ENCODE measurements at places on chromosomes 1 and 21.
A peak's percentile ranks its signal among the peaks of the same experiment; 100 is the strongest.

DNA sequence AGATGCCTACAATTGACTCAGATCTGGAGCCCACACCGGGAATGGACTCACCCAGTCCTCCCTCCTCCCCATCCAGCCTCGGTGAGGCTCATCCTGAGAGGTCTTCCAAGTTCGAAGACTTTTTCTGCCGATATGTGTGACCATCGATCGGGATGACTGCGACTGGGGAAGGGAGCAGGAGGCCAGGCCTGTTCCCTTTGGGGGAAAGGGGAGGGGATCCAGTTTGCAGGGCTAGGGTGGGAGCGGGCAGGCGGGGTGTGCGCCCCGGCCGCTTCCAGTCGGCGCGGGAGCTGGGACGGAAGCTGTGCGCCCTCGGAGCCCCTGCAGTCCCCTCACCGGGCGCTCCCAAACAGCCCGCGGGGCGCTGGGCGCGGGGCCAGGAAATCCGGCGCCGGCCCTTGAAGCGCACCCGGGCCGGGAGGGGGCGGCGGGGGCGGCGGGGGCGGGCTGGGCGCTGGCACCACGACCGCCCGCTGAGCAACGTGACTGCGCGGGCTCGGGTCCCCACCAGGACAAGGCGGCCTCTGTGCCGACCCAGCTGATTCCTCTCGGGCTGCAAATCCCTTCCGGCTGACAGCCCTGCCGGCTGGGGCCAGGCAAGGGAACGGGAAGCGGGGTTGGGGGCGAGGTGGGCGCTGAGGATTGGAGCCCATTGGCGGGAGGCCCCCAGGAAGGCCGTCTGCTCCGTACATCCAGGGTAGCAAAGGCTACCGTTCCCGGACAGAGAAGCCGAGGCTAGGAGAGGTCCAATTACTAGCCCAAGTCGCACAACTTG, 103.9 kb downstream of the EBNA1BP2 start:
- no peak for DNase-seq

- DNase-seq: no peak
Measured at GRCh38 chr1:207872621-207873020, 38.3 kb downstream of the CD34 start.

DNA sequence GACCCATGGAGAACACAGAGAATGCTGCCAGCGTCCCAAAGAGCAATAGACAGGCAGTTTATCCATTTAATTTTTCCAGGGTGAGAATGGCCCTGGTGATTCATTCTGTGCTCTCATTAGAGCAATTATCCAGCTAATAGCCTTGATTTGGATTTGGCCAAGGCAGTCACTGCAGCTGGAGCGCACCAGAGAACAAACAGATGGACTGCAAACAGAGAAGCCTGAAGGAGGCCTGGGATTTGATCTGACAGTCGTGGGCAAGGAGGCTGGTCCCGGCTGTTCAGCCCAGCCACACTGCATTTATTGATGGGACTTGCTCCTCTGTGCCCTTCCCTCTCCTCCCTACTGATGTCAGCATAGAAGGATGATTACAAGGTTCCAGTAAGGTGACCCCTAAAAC, 353.9 kb upstream of the C1orf174 start:
- no peak for DNase-seq

- no peak for DNase-seq
Measured at GRCh38 chr21:29136033-29136432, 5.6 kb downstream of the MAP3K7CL start.

DNA sequence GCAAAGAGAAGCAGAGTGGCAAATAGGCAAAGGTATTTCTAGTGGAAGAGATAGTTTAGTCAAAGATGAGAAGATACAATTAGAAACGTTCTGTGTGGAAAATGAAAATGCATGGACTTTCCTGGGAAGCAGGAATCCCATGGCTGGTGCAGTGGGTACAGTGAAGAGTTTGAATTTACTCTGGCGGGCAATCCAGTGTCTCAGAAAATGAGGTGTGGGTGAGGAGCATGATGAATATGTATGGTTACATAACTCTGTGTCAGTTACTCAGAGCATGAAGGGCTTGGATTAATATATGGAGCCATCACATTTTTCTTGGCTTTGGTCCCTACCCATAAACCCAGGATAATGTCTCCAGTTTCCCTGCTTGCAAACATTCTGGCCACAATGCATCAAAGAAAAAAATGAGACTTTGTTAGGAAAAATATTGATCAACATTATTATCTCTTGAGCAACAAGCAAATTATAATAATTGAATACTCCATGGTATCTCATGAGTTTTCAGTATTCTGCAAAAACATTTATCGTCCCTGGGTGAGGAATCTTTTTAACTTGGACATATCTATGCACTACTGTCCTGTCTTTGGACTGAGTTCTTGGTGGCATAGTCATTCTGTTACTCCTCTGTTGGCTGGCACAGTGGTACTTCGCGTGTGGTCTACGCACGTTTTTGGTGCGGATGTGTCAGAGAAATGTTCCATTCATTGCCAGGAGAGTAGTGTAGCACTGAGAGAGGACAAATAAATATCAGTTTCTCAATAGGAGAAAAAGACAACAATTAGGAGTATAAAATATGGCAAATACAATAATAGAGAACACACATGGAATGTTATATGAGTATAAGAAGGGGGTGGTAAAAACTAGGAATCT, 173.7 kb upstream of the C1orf105 start:
- DNase-seq: no peak

DNA sequence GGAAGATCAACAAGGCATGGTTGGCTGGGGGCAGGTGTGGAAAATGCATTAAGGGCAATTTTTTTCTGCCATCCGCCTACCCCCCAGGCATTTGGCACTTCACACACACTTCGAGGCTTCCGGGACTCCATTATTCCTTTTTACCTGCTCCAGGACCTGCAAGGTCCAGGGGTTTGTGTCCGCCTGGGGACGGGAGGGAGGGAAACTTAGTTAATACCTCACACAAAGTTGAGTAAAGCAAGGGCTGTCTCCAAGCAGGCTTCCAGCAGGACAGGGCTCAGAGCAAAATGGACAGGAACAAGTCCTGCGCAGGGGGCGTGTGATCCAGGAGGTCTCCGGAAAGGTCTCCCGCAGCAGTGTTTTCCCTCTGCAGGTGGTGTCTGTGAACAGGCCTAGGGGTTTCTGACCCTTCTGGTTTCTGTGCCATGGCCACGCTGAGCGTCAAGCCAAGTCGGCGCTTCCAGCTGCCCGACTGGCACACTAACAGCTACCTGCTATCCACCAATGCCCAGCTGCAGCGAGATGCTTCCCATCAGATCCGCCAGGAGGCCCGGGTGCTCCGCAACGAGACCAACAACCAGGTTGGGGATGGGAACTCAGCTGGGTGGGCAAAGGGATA, 712 bp downstream of the TEKT2 start:
- no peak for DNase-seq

GRCh38 chr1:111471012-111471411, 2.8 kb upstream of the C1orf162 start:
- no peak for DNase-seq

GRCh38 chr1:172325531-172325930, 95.0 kb upstream of the C1orf105 start:
- no peak for DNase-seq

- no peak for DNase-seq
Measured at GRCh38 chr21:45889256-45889655, 92.3 kb upstream of the COL6A1 start.

- no peak for DNase-seq
Measured at GRCh38 chr1:27469334-27469733, 20.6 kb downstream of the WASF2 start.

DNA sequence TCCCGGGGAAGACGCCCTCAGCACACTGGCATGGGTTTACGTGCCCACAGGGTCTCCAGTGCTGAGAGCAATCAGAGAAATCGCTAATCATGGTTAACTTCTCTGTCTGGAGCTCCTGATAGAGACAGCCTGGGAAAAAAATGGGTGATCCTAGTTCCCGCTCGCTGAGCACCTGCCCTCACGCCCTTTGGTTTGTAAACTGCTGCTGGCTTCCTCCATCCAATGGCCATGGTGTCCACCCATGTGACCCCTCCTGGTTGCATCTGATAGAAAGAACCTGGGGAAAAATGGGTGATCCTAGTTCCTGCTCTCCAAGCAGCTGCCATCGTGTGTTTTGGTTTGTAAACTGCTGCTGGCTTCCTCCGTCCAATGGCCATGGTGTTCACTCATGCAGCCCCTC, 402.2 kb downstream of the PRDM2 start:
- no peak for DNase-seq

DNA sequence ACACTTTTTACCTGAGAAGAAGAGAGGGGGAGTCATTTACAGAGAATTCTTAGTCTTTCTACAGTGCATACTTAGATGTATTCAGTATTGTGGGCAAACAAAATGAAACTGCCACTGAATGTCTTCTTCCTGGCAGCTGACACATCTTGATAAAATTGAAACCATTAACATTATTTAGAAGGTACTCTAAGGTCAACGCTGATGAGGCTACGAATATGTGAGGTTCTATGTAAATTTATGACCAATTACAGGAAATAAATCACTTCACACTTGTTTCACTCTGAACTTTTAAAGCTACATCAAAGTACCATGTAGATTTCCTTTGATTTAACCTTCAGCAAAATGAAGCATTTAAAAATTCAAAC, 51.3 kb upstream of the GFI1 start:
- no peak for DNase-seq

- peak; percentile 14 for DNase-seq
Measured at GRCh38 chr1:177311111-177311510, 140.4 kb downstream of the BRINP2 start.

DNA sequence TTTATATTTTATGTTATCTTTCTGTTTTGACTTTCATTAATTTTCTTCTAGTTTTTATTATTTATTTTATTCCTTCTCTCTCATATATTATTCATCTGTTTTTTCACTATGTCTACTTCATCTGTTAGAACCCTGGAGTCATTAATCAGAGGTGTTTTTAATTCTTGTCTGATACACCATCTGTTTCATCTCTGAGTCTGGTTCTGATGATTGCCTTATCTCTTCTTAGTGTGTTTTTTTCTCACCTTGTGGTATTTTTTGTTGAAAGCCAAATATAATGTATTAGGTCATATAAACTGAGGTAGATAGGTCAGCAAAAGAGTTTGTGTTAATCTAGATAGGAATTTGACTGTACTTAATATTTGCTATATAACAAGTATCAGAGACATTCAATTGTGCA, 1005.7 kb upstream of the NCAM2 start:
- DNase-seq: no peak

DNA sequence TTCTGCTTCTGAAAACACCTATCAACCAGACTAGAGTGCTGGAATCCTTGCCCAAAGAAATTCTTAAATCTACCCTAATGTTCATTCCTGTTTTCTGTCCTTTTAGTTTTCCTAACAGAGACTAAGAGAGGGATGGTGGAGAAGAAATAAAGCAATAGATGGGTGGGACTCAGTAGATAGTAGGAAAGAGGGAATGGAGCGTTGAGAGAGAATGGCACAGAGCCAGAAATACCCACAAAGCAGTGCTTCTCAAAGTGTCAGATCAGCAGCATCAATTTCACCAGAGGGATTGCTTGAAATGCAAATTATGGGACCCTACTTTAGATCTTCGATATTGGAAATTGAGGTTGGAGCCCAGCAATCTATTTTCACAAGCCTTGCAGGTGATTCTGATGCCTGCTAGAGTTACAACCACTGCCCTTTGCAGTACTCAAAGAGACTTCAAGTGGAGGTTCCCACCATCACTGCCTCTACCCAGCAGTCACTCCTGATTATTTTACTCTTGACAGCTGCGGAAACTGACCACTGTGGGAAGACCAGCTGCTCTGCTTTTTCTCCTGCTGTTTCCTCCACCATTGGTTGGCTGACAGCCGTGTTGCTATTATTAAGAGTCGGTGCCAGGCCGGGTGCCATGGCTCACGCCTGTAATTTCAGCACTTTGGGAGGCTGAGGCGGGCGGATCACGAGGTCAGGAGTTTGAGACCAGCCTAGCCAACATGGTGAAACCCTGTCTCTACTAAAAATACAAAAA, 11.4 kb upstream of the PRPF3 start:
- no peak for DNase-seq

GRCh38 chr1:94894630-94895029, 32.3 kb downstream of the CNN3 start:
- DNase-seq: no peak

- no peak for DNase-seq
Measured at GRCh38 chr1:41919764-41920397, 1.2 kb upstream of the HIVEP3 start.

DNA sequence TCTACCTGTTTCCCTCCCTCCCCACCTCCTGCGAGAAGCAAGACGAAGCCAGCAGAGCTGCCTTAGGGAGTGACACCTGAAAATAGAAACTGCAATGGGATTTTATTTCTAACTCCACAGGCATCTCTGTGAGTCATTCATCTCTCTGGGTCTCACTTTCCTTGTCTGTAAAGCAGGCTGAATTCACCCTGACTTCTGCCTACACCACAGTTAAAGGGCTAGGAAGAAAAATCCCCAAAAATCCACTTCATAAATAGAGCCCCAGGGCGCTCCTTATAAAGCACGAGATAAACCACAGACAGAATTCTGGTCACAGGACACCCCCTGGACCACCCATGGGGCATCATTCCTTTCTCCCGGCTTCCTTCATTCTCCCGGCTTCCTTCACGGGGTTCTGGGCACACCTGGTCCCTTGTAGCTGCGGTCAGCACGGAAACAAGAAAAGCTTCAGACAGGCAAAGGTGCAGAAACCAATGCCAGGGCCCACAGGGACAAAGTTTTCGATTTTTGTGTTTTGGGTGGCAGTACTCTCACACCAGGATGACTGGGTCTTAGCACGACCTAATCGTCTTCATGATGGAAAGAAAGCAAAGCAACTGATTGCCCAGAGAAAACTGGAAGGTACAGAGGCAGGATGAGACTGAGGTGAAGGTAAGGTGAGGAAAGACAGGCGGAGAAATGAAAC, 2.8 kb upstream of the H6PD start:
- no peak for DNase-seq

DNA sequence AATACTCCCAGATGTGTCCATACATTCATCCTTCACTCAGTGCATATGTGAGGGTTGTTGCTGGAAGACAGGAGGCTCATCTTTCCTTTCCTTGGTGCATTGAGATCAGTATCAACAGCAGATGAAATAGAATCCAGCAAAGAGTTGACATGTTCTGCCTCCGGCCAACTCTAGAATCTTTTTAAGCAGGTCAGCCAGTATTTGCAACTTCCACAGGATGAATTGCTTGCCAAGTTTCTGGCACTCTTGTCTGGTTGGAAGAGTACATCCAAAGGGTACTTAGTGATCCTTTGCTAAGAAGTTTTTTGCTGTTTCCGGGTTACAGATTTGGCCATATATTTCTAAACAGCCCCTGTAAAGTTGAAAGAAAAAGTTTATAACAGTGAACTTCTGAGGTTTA, 21.1 kb downstream of the SYNC start:
- DNase-seq: no peak

DNA sequence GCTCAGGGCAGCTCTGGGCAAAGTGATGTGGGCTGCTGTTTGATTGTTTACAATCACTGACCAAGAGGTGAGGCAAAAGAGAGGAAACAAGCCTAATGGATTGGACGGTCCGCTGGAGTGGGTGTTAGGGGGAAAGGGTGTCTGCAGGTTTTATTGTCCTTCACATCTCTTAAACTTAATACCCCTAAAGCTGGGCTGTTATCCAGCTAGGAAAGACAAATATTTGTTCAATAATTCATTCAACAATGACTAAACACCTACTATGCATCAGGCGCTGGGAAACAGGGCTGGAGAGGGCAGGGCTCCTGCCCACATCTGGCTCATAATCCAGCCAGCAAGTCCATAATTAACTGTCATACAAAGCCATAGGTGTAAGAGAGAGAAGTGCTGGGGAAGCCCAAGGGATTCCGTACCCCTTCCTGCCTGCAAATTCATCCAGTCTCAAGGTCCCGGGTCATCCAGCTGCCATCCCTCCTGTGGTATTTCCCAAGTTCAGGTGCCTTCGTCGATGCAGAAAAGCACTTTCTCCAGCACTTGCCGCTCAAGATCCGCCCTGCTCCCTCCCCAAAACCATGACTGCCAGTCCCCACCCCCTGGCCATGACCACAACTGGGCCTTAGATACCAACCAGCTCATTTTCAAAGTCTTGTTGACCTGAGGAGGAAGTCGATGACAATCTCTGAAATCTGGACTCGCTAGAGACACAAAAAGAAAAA, 10.7 kb downstream of the TMEM63A start:
- DNase-seq: no peak
